ENCODE measurements at places on chromosomes 1 and 21.

GRCh38 chr1:225642177-225642576 is 10.7 kb downstream of the ENAH start:
- DNase-seq: no peak

DNA sequence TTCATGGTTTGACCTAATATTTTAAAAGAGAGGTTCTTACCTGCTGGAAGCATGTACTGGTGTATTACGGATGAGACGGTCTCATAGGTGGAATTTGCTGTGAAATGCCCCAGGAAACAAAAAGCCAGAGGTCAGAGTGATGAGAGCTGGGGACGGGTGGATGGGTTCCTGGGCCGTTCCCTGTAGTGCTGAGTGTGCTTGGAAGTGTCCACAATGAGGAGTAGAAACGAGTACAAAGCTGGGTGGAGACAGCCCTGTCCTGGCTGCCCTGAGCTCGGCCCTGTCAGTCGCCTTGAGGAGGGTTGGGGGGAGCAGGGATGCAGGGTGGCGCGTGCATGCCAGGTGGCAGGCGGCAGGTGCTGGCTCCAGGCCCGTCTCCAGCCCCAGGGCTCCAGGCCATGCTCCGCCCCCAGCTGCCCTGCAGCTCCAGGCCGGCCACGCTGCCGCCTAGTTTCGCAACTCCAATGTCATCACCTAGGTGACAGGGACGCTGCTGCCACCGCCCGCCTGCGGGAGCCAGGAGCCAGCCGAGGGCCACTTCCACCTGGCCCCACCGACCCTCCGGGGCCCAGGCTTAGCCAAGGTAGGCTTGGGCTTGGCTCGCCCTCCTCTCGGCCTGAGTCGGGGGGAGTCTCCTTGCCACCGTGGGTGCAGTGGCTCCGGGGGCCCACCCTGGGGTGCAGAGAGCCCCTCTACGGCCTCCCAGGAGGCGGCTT is 16.4 kb downstream of the TP73 start:
- no peak for DNase-seq

DNA sequence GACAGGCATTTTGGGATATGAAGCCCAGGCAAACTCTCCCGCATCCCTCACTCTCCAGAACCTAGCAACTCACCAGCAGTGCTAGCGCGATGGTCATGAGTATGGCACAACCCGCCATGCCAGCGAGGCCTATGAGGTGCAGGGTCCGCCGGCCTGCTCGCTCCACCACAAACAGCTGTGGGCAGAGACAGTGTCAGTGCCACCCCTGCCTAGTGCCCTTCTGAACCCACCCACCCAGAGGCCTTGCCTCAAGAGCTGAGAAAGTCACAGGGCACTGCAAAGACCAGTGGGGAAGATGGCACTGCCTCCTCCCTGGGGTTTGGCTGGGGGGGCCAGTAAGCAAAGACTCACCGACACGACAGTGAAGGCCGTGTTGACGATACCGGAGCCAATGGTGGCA is 29.8 kb downstream of the SLC2A1 start:
- DNase-seq: no peak

GRCh38 chr1:176051902-176052518 is 155.1 kb downstream of the COP1 start:
- no peak for DNase-seq

DNA sequence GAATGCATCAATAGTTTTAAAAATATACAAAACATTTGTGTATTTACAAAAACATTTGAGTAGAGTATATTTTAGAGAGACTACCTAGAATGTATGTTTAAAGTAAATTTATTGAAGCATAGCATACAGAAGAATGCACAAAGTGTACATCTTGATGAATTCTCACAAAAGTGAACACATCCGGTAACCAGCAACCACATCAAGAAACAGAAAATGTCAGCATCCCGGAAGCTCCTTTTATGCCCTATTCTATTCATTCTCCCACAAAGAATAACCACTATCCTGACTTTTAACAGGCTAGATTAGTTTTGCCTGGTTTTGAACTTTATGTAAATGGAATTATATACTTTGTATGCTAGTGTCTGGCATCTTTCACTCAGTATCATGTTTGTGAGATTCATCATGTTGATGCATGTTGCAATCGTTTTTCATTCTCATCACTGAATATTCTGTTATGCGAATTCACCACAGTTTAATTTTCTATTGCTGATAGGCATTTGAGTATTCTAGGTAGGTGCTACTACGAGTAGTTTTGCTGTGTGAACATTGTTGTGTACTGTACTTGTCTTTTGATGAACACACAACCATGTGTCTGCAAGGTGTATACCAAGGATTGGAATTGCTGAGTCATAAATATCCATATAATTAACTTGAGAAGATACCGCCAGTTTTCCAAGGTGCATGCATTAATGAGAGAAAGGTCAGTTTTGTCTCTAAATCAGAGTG is 75.4 kb downstream of the CACHD1 start:
- DNase-seq: no peak

DNA sequence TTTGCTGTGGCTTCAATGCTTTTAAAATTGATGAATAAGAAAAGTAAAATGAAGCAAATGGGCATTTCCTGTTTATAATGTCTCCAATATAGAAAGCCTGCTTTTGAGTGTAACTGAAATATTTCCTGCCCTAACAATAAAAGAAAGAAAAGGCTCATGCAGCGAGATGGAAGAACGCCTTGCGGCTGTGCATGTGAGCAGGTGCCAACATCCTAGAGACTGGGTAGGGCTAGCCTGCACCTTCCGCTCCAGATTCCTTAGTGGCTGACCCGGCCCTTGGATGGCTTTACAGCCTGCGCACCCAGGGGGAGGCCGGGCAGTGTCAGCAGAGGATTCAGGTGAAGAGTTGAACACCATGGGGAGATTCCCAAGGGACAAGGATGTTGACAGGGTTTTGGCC is 21.8 kb downstream of the CNIH3 start:
- no peak for DNase-seq

Measured in stimulated activated CD4-positive, alpha-beta T cell treated with anti-CD3 and anti-CD28 coated beads, Interleukin-15, amount 100 ng/mL, for 1 hour (primary cell).